A549 treated with dexamethasone at 1 μM for 4 hours (cell line): ENCODE measurements at places on chromosomes 13 and 19. TPM values are rescaled to one million over a fixed set of nuclear protein-coding genes. Genes with fewer than 3 reads are reported as not detected.

Gene SAMD4B
- 101 to 193 TPM (median 189 TPM) in 5 replicates for total RNA-seq

Gene SPTBN4
- 0.41 to 0.73 TPM (median 0.66 TPM) in 5 replicates for total RNA-seq

Gene KISS1R
- 0.19 to 0.43 TPM (median 0.21 TPM) in 5 replicates for total RNA-seq

Gene FBXL3
- 16.1 to 22.0 TPM (median 18.3 TPM) in 5 replicates for total RNA-seq

Gene NOVA2
- 1.0 to 1.7 TPM (median 1.3 TPM) in 5 replicates for total RNA-seq

Gene FFAR2
- total RNA-seq: 0.03 to 0.06 TPM (median 0.04 TPM) in 4 of 5 replicates, not detected in the other

Gene CDC42EP5
- total RNA-seq: 0.09 TPM in 1 of 5 replicates, not detected in the others

Gene ADGRE1
- total RNA-seq: 4.0 to 5.5 TPM (median 4.6 TPM) in 5 replicates

Gene PEAK3
- 0.15 to 0.41 TPM (median 0.31 TPM) in 5 replicates for total RNA-seq

Gene PROZ
- total RNA-seq: not detected in 5 replicates

Gene USP12
- 15.4 to 19.7 TPM (median 17.2 TPM) in 5 replicates for total RNA-seq

Gene PGPEP1
- total RNA-seq: 1.5 to 3.6 TPM (median 2.9 TPM) in 5 replicates
